Suppressor macrophage treated with lipopolysaccharide for 1 hour (primary cell): ENCODE measurements at places on chromosomes 4 and X.
A peak's percentile ranks its signal among the peaks of the same experiment; 100 is the strongest.

- no peak for DNase-seq
These were observed 1015.7 kb downstream of the DMD start for GRCh38 chrX:32195611-32196010.

GRCh38 chrX:17595456-17596035 is 141.7 kb upstream of the SCML1 start:
- DNase-seq = no peak

DNA sequence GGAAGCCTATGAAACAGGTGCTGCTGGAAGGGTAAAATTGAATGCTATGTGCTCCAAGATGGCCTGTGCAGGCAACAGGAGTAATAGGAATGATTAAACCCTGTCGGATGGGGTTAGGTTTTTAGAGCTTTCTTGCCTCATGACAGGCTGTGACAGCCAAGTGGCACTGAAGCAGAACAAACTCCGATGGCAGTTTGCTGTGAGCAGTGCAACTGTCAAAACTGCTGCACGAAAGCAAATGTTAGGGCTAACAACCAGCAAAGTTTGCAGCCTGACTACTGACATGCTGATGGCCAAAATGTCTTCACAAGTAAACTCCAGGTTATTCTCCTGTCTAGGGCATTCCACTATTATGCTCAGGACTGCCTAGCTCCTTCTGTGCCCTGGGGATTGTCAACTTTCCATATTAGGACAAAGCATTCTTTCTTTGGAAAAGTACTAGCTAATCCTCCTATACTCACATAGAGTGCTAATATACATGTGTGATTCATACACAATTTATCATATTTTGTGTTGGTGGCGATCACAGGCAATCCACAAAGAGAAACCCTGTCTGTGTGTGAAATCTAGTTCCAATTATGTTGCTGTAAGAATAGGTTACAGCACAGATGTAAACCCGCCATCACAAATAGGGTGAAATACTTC is 486.6 kb upstream of the TENM3 start:
- no peak for DNase-seq

DNA sequence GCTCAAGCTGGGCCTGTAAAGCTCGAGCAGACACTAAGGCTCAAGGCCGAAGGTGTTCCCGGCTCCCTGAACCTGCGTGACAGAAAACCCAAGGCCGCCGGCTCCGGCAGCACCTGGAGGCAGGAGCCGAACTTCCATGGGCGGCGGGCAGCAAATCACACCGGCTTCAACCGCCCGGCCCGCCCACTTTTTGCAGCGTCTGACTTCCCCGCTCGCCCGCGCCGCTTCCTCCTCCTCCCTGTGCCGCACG is 940 bp upstream of the NSD2 start:
- DNase-seq = peak; percentile 73

- no peak for DNase-seq
These were observed 821.3 kb downstream of the TRIML1 start for GRCh38 chr4:188960411-188961093.

DNA sequence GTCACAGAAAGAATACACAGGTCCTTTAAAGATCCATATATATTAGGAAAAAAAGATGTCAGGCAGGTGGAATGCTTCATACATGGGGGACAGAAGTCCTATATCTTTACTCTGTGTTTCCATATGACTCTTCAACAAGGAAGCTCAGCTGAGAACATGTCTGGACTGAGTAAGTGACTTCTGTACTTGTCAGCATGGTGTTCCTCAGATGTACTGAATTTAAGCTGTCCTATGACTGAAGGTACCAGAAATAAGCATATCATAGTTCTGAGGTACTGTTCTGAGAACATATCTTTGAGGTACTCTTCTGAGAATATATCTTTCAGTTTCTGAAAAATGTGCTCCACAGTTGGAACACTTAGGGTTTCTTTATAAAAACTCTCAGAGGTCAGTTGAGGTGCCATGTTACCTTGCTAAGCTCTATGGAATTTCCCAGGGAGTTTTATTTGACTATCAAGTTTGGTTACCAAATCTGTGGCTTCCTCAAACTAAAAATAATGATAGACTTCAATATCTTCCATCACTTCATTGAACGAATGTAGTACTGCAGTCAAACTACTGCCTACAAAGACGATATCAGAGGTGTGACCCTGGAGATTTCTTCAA is 597.2 kb upstream of the GNPDA2 start:
- DNase-seq = no peak

- DNase-seq = no peak
These were observed 203.1 kb downstream of the LARP7 start for GRCh38 chr4:112840061-112840460.

- no peak for DNase-seq
These were observed 46.5 kb downstream of the JAKMIP1 start for GRCh38 chr4:6153874-6154273.

GRCh38 chr4:39591290-39591689 is 47.4 kb downstream of the SMIM14 start:
- DNase-seq = no peak

- no peak for DNase-seq
These were observed 116.1 kb upstream of the CITED1 start for GRCh38 chrX:72421797-72422196.

- peak; percentile 7 for DNase-seq
These were observed 401.9 kb upstream of the NDST4 start for GRCh38 chr4:115515366-115515765.

DNA sequence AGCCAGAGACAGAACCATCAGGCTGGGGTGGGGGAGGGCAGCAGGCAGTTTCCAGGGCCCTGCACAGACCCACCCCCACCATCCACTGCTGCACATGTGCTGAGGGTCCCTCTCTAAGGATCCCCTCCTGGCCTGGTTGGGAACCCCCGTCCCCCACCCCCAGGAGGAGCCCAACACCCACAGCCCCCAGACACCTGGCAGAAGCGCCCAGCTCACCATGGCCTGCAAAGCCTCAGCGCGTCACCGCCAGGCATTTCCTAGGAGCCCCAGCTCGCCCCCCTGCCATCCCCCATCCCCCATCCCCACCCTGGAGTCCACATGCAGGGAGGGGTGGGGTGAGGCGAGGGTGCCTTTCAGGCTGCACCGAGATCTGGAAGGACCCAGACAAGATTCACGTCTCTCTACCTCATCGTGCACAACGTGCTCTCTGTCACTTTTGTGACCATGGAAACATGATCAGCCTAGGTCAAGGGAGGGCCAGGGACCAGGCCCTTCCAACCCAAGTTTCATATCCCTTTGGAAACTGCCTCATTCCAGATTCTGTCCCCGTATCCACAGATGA is 9.3 kb downstream of the MXD4 start:
- DNase-seq = no peak

DNA sequence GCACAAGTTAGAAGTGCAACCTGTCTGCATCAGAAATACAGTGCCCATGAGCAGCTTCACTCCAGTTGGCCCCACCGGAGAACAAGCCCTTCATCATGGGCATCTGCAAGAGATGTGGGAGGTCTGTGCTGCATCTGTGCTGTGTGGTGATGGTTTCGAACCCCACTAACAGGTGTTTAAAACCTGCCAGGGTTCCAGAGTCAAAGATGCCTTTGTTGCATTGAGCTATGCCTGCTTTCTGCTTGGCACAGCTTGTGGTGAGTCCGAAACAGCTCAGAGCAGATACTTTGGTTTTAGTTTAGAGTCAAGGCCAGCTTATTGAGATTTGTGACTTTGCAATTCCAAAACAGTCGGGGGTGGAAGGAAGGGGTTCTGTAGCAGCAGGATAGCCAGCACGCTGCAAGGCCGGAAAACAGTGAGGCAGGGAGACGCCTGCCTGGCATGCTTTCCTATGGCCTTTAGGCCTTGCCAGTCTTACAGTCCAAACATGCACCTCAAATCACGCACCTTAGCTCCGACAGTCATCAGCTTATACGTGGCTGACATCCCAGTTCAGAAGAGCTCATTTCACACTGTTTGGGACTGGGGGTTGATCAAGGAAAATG is 21.8 kb downstream of the MAGEA9 start:
- DNase-seq = no peak

GRCh38 chrX:127190381-127190780 is 370.9 kb downstream of the PRR32 start:
- no peak for DNase-seq

GRCh38 chr4:41098093-41099048 is 116.0 kb downstream of the APBB2 start:
- no peak for DNase-seq

- no peak for DNase-seq
These were observed 277.8 kb downstream of the TENM3 start for GRCh38 chr4:182521011-182521410.

GRCh38 chr4:86048426-86048825 is 311.4 kb downstream of the MAPK10 start:
- DNase-seq = peak; percentile 15

DNA sequence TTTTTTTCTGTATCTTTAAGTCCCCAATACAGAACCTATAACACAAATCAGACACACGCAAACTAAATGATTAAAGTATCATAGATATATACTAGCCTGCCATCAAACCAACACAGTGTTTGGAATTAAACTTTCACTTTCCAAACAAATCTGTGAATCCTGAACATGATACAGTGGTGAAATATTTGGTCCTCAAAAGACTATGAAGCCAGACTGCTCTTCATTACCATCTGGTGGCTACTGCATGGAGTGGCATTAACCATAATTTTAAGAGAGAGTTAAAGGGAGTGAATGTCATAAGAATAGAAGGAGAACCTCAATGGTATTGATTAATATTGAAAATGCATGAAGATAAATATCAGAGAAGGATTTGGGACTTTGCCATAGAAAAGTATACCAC is 9.2 kb upstream of the GABRA4 start:
- DNase-seq = no peak

- peak; percentile 36 for DNase-seq
These were observed 163.7 kb downstream of the SMIM20 start for GRCh38 chr4:26077756-26078155.

DNA sequence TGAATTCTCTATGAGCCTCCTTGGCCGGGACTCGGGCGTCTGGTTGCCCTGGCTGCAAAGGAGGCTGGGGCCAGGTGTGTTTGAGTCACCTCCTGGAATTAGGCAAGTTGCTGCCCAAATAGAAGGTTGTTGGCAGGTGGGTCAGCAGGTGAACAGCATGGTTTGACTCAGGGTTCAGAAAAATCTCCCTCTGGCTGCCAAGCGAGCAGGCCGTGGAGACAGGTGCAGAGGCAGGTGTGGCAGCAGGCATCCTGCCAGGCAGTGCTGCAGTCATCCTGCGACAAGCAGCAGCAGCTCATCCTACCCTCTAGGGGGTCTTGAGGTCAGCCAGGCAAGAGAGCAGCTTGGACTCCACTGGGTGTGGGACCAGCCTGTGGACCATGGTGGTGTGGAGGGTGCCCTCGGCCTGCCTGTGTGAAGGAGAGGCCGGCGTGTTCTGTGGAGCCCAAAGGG is 8.2 kb downstream of the MSANTD1 start:
- no peak for DNase-seq

DNA sequence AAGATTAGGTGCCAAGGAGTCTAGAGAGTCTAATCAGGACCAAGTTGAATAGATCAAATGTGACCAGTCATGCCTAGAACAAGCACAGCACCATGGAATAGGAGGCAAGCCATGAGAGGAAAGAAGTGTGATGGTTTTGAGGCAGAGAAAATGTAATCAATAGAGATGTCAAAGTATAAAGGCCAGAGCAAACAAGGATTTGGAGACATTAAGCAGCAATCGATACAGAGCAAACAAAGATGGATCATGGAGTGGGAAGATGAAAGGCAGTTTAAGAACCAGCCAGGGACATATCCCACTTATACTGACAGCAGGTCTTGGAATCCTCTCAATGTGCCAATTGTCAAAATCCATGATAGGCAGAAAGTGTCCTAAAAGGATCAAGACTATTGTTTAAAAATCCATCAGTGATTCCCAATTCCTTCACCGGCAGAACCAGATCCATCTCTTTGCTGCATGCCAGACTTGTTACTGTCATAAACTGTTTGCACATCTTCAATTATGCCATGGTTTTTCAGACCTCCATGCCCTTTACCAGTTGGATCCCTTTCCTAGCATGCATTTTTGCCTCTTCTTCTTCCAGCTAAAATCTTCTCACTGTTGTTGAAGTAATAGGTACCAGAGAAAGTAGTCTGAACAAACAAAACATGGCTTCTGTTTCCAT is 520.7 kb upstream of the ARX start:
- no peak for DNase-seq

DNA sequence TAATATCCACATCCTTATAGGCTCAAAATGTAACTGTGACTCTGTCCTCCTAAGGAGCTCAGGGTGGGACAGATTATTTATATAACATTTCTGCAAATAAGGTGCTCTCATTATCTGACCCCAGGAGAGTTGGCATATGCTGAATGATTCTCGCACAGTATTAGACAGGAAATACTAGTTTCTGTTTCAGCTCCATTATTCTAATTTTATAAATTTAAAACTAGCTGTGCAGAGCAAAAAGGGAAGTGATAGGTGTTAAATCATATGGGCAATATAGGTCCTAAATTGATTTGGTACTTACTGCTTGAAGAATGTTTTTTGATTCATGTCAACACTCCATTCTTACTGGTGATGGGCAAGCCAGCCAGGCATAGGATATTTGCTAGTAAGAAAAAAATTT is 141.5 kb downstream of the GLRA2 start:
- DNase-seq = no peak

DNA sequence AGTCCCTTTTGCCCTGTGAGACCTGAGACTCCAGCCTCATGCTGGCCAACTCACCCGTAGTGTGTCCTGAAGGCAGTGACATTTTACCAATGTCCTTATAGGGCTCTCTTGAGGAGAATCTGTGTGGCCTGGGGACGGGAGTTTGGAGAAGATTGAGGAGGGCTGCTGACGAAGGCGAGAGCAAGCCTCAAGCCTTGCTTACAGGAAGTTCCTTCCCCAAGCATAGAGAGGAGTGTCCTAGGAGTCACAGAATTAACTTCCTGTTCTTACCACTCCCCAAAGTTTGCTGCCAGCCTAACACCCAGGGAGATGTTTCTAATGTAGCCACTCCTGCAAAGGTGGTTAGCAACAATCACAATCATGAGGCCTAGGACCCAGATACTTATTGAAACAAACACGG is at the start of gene NXF3:
Gene NXF3, minus strand, starts transcription at position 202 of the 400 bp plus-strand sequence. Its CDS starts 120 bp downstream, at position 82.
- DNase-seq = peak; percentile 22

DNA sequence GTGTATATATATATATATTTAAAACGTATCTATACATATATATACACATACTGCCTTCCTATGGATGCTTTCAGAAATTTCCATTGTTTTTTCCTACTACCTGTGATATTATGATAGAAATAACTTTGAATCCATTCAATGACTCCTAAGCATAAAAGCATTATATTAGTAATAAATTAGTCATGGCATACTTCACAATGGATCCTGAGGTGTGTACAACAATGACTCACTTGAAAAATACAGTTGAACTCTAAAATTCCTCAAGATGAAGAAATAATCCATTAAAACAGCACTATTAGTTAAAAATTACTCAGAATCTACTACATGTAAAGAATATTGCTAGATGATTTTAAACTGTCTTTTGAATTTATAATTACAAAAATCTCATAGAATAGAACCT is 201.1 kb downstream of the STPG2 start:
- no peak for DNase-seq

- no peak for DNase-seq
These were observed 240.5 kb upstream of the POF1B start for GRCh38 chrX:85619962-85620361.
